NCI-H2171 (cell line): ENCODE measurements at places on chromosomes 1 and 21.

DNA sequence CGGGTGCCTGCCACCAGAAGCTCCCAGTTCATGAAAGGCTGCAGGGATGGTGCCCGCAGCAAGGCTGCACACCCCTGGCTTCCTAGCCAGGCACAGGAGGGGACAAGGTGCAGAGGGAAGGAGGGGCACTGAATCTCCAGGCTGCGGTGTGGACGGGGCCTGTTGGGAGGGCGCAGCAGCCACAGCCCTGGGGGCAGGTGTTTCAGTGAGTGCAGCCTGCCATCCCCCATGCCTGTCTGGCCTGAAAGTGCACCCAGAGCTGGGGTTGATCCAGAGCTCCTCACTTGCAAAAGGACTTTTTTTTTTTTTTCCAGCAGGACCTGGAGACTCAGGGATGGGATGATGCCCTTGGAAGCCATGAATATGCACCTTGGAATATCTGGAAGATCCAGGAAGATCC is 153.7 kb upstream of the C1orf174 start:
- no peak for DNase-seq

GRCh38 chr1:183546427-183546826 is 43.8 kb downstream of the NCF2 start:
- DNase-seq = no peak

DNA sequence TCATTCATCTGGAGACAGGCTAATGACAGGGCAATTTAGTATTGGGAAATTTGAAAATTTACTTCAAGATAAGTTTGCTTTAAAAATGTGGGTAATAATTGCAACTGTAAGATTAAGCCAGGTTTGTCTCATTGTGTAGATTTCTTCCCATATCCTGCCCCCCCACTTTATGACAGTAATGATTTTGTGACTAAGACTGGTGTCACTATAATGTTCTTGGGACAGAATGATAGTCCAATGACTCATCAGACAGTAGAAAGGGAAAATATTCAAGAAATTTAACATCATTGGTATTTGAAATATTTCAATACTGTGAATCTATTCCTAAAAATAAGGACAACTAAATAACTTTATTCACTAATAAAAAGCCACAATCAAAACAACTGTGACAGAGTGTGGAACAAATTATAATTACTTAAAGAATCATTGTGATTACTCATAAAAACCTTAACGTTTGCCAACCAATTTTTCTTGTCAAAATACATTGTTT is 36.7 kb downstream of the FH start:
- DNase-seq = no peak

GRCh38 chr1:156667968-156668709 is 9.1 kb downstream of the NES start:
- no peak for DNase-seq

DNA sequence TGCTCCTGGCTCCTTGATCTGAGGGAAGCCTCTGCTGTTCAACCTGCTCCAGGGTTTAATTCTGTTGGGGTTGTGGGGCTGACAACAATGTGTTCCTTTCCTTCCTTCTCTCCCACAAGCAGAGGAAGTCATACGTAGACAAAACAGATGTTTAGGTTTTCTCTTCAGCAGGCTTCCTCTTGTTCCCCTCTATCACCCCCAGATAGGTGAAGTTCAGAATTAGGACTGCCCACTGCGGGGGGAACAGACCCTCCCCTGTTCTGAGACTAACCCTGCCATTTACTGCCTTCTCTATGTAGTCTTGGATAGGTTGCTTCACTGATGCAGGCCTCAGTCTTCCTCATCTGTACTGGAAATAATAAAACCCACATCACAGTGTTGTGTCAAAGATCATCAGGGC is 30.0 kb upstream of the NRDC start:
- no peak for DNase-seq

DNA sequence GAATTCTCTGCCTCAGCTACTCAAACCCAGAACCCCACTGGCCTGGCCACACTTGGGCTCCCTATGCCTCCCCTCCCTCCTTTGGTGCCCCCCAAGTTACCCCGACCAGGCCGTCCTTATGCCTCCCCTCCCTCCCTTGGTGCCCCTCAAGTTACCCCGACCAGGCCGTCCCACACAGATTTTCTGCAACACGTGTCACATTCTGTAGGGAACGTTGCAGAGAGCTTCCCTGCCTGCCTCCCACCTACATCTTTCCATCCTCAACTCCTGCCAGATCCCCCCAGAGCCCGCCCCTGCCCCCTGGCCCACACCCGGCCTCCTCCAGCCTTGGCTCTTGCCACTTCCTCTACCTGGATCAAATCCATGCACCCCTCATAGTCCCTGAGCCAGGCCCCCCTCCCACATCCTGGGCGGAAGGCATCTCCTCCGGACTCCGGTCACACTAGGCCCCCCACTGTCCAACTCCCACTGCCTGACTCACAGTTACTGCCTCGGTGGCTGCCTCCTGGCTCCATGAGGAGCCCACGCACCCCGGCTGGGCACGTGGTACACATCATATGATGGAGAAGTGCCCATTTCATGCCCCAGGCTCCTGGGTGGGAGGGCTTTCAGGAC is 41.2 kb downstream of the KCNAB2 start:
- no peak for DNase-seq

DNA sequence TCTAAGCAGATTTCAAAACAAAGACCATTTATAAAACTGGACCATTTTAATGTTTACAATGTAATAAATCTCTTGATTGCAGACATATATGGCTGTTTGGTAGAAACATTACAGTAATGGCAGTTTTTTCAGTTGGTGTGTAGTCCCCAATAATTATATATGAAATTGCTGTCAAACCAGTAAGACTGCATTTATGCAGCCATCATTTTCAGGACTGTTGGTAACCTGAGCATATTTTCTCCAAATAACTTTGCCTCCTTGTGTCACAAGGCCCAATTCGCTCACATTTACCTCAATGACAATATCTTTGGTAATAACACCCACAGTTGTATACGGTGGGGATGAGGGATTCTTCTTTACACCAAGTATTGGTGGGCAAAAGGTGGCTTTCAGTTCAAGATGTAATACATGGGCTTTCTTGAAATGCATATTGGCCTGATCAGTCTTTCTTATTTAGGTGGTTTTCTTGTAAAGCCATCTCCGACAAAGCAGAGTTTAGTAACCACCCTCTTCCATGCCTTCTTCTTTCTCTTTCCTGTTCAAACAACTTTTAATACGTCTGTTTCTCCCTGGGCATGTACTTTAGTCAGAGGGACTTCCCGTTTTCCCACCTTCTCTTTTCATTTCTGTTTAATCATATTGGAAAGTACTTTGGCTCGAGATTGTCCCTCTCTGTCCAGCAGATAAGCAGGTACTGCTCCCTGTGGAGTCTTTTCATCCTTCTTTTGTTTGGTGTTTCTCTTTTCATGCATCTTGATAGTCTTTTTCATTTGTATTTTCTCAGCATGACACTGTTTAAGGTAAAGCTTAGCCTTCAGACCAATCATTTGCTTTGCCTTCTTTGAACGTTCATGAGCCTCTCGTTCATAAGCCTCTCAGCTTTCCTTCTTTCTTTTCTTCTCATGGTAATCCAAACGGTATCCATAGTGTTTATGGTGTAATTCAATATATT is 30.4 kb downstream of the ATP2B4 start:
- DNase-seq = no peak

GRCh38 chr21:29656504-29657239 is 283.1 kb downstream of the GRIK1 start:
- DNase-seq = no peak

DNA sequence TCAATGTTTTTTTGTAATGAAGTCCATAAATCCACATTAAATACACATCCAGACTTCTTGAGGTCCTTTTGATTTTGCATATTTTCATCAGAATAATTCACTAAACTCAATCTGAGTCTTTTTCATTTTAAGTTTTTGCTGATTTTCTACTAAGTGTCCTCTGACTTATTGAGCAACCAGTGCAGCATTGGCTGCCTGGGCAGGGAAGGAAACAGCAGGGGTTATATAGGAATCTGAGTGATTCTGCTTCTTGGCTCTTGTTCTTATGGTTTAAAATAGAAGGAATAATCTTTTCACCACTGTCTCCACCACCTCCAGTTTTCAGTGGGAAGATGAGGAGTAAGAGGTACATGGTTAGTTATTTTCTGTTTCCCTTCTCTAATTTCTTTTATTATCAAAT is 88.4 kb downstream of the ST6GALNAC5 start:
- DNase-seq = no peak

DNA sequence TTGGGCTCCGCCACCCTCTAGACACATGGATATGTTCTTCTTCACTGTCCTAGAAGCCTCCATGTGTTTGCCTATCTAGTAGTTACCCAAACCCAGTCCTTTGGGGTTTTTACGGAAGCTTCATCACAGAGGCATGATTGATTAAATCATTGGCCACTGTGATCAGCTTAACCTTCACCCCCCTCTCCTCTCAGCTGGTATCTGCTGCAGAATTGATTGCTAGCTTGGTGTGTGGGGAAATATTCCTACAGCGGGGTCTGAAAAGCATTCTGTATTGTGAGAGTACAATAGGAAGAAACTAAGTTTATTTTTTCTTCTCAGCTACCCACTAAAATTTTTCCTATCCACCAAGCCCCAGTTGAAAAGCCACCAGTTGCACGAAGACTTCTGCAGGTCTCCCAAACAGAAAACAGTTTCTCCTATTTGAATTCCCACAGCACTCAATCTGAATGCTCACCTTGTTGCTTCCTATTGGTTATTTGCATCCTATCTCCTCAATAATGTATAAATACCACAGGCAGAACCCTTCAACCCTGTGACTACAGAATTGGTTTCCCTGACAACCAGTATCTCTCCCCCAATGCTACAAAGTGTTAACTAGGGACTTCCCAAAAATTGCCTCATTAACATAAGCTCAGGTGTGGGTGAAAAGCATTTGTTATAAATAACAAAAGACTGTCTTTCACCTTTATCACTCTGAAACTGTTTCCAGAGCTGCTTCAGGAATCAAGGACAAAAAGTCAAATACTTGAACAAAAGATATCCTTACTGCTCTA is 9.3 kb upstream of the VANGL1 start:
- no peak for DNase-seq

- no peak for DNase-seq
Measured at GRCh38 chr1:244236101-244236500, 185.0 kb downstream of the ZBTB18 start.
